Activated naive CD4-positive, alpha-beta T cell (primary cell): ENCODE measurements at places on chromosomes 13 and 19.
A peak's percentile ranks its signal among the peaks of the same experiment; 100 is the strongest.

- no peak for DNase-seq
These were observed 2.6 kb upstream of the SLC27A1 start for GRCh38 chr19:17467471-17468301.

DNA sequence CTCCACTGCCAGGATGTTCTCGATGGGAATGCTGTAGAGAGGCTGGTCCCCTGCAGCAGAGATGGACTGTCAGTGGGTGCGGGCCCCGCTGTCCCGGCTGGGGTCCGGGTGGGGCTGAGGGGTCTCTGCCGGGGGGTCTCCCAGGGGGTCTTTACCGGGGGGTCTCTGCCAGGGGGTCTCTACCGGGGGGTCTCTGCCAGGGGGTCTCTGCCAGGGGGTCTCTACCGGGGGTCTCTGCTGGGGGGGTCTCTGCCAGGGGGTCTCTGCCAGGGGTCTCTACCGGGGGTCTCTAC lies 25.7 kb upstream of the C13orf46 start:
- DNase-seq: no peak

- no peak for DNase-seq
These were observed 1.2 kb downstream of the BRCA2 start for GRCh38 chr13:32316501-32316900.

- peak; percentile 69 for DNase-seq
These were observed 2.5 kb downstream of the ATP5F1D start for GRCh38 chr19:1243768-1244692.

GRCh38 chr19:34678085-34678412 lies 571 bp downstream of the ZNF302 start:
- DNase-seq: peak; percentile 34

- no peak for DNase-seq
These were observed 185.4 kb downstream of the TUBA3C start for GRCh38 chr13:18996221-18996620.

GRCh38 chr19:283395-283794 lies 7.8 kb downstream of the PLPP2 start:
- no peak for DNase-seq

DNA sequence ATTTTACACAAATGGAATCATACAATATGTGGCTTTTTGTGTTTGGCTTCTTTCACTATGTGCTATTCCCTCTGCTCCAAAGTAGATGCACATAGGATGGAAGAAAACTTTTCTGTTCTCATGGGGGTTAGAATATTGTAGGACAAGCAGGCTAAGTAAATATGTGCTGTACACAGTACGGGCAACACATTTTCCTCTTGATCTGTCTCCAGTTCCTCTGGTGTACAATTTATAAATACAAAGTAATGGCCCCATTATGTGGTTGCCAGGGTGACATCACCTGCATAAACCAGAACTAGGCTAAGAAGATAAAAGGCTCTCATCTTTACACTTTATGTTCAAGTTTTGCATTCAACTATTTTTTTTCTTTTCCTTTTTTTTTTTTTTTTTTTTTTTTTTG lies 41.0 kb upstream of the SOX21 start:
- DNase-seq: no peak

- no peak for DNase-seq
These were observed 51.1 kb downstream of the RFC3 start for GRCh38 chr13:33869005-33869404.

DNA sequence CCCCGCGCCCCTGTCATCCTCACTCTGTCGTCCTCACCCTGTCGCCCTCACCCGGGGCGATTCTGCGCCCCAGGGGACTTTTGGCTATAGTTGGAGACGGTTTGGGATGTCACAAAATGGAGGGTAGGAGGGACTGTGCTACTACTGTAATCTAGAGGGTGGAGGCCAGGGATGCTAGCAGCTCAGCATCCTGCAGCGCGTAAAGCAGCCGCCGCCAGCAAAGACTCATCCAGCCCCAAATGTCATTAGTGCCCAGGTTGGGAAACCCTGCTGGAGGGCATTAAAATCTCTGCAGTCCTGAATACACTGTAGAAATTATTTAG lies 362 bp downstream of the ZNF557 start:
- no peak for DNase-seq

GRCh38 chr13:36082806-36083205 lies 48.4 kb downstream of the DCLK1 start:
- no peak for DNase-seq

- DNase-seq: no peak
These were observed 16.2 kb upstream of the FOXO1 start for GRCh38 chr13:40682449-40683240.
